Stimulated activated CD4-positive, alpha-beta T cell treated with anti-CD3 and anti-CD28 coated beads, Interleukin-12 subunit alpha, Interleukin-12 subunit beta, amount 100 ng/mL, for 24 hours (primary cell): ENCODE measurements at places on chromosomes 2 and 18.

DNA sequence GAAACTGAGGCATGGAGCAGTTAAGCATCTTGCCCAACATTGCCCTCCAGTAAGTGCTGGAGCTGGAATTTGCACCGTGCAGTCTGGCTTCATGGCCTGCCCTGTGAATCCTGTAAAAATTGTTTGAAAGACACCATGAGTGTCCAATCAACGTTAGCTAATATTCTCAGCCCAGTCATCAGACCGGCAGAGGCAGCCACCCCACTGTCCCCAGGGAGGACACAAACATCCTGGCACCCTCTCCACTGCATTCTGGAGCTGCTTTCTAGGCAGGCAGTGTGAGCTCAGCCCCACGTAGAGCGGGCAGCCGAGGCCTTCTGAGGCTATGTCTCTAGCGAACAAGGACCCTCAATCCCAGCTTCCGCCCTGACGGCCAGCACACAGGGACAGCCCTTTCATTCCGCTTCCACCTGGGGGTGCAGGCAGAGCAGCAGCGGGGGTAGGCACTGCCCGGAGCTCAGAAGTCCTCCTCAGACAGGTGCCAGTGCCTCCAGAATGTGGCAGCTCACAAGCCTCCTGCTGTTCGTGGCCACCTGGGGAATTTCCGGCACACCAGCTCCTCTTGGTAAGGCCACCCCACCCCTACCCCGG is 1.3 kb downstream of the PROC start:
- DNase-seq, result no peak

DNA sequence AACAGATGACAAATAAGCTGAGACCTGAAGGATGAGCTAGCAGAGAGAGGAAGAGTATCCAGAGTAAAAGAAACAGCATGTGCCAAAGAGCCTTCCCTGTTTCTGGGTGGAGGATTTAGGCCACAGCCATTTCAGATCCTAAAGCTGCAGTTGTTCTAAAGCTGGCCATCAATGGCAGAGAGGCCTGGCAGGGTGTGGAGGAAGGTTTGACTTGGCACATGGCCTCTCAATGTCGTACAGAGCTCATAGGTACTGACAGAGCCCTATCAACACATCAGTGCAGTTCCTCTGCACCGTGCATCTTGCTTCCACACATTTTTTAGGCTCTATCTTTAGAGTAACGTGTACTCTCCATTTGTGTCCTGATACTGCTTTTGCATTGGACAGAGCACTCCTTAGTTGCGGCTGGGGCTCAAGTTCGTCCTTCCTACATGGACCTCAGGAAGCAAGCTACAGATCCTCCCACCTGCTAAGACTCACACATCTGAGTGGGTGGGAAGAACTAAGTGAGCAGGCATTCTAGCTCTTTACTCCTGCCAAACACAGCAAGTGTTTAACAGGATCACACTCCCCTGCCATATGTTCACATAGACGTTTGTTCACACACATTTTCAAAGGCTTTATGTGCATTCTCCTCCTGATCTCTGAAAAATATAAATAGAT is 3.0 kb upstream of the CHMP3 start:
- DNase-seq, result no peak

DNA sequence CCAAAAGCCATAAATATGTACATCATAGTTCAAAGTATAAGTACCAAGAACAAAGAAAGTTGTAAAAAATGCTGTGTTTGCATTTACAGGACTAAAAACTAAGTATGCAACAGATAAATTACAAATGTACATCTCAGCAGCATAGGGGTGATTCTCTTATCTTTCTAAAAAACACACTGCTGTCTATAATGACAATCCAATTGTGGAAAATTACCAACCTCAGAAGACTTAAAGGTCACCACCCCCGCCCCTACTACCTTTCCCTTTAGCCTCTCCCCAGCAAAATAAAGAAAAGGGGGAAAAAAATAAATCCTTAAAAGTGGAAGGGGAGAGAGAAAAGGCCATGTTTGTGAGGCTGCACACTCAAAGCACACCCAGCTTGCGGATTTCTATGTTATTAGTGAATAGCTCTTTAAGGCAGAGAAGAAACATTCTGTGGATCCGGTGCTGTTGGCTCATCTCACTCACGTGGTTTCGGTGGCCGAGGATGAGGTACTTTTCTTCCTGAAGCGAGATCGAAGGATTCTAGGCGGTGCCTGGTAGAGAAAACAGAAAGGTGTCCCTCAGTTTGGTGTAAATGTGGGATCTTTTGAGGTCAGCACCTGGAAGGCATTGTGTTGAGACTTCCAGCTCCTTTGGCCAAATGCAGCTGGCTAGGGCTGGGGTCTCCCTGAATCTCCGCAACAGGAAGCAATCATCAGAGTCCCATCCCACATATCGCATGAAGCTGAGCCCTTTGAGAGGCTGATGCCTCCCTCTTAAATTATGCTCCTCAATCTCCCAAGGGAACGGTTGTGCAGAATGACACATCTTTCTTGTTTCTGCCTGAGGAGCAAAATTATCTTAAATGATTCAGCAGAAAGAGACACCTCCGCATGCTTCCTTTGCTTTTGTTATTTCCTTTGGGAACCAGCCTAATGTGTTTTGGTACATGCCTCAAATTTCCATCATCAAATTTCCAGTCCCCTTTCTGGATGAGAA is 17.6 kb downstream of the MRPL35 start:
- DNase-seq, result no peak

- DNase-seq, result no peak
Observed at GRCh38 chr2:202032846-202033316, 774 bp upstream of the FZD7 start.

GRCh38 chr2:234164493-234165413 is 114.3 kb downstream of the SPP2 start:
- DNase-seq, result peak; percentile 5

- DNase-seq, result no peak
Observed at GRCh38 chr2:25339791-25340180, 1.9 kb downstream of the DNMT3A start.

DNA sequence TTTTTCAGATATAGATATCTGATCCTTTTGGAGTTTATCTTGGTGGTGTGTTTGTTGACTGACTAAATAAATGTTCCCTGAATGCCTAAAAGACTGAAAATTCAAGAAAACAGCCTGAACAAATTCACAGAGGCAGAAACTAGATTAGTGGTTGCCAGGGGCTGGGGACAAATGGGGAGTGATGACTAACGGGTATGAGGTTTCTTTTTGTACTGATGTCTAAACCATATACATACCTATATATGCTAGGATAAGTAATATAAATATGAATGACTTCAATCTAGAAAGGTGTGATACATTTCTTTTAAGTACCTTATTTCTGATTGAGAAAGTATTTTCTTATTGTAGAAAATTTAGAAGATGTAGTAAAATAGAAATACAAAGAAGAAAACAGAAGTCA is 176.9 kb upstream of the PGAP1 start:
- no peak for DNase-seq

DNA sequence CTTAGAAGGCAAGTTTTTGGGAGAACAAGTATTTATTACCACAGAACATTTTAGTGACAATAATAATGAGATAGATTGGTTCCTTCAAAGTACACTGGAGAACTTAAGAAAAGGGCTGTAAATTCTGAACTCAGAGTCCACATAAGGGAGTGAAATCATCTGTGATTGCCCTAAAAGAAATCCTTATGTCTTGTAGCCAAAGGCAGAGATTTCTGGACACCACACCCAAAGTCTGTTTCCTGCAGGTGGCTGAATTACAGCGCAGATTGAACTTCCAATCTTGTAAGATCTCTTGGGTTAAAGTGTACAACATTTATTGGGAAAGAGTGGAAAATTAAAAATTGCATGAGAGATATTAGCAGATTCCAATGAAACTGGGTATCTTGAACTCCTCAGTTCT is 143.8 kb downstream of the TAF4B start:
- DNase-seq, result no peak
